Germinal center (tissue), 1 donor: ENCODE measurements at places on chromosomes 5 and 9.
A peak's percentile ranks its signal among the peaks of the same experiment; 100 is the strongest.

- no peak for DNase-seq
Observed at GRCh38 chr9:130815242-130815808, 19.7 kb upstream of the ABL1 start.

- DNase-seq, result no peak
Observed at GRCh38 chr5:106321242-106321641, 1349.5 kb downstream of the EFNA5 start.

- no peak for DNase-seq
Observed at GRCh38 chr5:66255714-66256113, 111.6 kb downstream of the SREK1 start.

- DNase-seq, result no peak
Observed at GRCh38 chr5:170430866-170431437, 41.8 kb upstream of the KCNMB1 start.

GRCh38 chr5:166330036-166330435 is 1961.4 kb upstream of the WWC1 start:
- DNase-seq, result no peak

GRCh38 chr5:144315994-144316634 is 145.4 kb downstream of the KCTD16 start:
- DNase-seq, result no peak

GRCh38 chr5:129438322-129438721 is 21.8 kb upstream of the ADAMTS19 start:
- no peak for DNase-seq

DNA sequence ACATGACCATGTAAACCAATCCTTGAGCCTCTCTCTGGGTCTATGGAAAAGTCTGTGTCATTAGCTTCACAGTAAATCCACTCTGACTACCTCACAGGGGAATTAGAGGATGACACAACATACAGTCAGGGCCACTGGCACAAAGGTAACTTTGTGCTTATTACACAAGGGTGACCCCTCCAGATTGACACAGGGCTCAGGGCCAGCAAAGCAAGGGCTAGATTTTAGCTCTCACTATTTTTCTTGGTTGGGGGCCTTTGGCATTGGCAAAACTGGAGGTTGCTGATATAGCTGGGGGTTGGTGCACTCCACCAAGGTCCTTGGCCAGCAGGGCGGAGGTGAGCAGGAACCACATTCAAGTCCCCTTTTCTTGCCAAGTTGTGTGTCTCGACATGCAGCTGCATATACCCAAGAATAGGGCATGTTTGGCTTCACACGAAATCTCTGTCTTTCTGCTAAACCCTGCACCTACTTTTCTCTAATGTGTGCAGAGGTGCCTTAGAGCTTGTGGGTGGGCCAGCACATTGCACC is 15.2 kb upstream of the OSMR start:
- DNase-seq, result no peak

- DNase-seq, result no peak
Observed at GRCh38 chr5:7391814-7392692, 3.9 kb upstream of the ADCY2 start.

- no peak for DNase-seq
Observed at GRCh38 chr9:113631137-113631765, 167.7 kb downstream of the RGS3 start.

DNA sequence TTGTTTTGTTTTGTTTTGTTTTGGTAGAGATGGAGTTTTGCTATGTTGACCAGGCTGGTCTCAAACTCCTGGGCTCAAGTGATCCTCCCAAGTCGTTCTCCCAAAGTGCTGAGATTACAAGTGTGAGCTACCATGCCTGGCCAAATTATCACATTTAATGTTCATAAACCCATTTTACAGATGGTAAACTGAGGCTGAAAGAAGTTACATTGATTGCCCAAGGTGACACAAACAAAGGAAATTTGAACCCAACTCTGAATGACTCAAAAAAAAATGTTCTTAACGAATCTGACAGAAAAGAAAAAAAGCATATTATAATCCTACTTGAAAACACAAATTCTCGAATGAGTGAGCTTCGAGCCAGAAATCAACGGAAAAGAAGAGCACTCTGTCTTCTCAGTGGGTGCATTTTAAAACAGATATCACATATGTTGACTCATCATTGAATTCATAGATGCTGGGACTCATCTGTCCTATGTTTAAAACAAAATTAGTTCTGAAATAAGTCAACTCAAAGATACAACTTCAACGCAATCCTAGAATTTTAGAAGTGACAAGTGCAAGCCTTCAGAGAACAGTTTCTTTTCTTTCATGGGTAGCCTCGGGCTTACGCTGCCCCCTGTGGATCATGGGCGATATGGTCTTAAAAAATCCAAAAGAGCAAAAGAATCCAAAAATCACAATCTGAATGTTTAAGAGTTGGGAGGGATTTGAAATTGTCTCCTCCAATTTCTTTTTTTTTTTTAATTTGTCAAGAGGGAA is 28.4 kb downstream of the TIMD4 start:
- DNase-seq, result peak; percentile 14

DNA sequence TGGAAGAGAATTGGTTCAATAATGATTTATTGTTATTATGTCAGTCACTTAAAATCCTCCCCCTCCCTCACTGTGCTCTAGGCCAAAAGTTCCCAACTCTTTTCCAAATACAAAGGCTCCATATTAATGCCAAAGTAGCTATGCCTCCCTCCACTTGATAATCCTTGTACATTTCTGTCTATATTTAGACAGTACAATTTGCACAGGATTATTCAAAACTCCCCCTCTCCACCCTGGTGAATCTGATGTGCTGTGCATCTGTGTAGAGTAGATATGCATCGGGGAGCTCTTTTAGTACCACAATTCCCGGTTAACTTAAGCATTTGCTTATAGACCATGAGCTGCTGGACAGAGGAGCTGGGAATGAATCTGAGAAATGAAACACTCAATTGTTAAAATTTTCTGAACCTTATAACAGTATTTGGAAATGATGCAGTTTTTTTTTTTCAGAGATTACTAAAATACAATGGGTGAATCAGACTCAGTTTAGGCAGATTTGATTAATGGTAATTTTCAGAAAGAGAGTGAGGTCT is 27.6 kb downstream of the GLRA1 start:
- DNase-seq, result no peak
